Stimulated activated CD8-positive, alpha-beta memory T cell treated with anti-CD3 and anti-CD28 coated beads, Interleukin-15, amount 100 ng/mL, for 24 hours (primary cell): ENCODE measurements at places on chromosomes 4 and X.

- no peak for DNase-seq
These were observed 4.5 kb upstream of the CXCL9 start for GRCh38 chr4:76011700-76012387.

DNA sequence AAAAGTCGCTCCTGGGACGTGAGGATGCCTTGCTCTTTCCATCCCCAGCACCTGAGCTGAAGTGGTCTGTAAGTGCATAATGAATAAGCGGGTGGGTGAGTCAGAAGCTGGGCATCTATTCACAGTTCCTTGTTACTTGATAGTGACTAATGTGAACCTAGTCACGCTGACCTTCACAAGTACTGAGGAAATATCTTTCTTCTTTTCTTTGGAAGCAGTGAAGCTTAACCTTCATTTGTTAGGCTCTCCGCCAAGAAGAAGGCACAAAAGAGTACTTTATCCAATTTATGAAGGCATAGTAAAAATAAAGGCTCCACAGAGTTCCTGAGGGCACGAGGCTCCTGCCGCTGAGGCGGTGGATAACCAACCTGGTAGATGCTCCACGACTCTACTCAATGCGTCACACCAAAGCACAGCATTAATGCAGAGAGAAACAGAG is 475.7 kb upstream of the SLIT2 start:
- DNase-seq, result no peak

- DNase-seq, result no peak
These were observed 2.0 kb downstream of the GAK start for GRCh38 chr4:930028-930551.

GRCh38 chrX:66756717-66757116 is 117.8 kb upstream of the EDA2R start:
- DNase-seq, result no peak

DNA sequence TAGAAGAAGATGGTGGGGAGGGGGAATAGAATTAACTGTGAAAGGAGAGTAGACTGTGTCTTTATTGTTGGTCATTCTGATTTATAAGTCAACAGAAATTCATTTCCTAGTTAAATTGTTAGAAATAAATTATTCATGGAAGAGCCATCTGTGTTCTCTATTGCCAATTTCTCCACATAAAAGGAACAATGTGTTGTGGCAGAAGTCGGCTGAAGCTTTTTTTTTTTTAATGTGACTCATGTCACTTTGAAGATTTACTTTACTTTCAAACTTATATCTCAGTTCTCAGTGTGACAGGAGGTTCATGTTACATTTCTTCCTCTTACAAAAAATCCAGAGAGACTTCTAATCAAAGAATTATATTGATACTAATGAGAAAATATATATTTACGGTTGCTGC is 60.5 kb downstream of the CPE start:
- no peak for DNase-seq

DNA sequence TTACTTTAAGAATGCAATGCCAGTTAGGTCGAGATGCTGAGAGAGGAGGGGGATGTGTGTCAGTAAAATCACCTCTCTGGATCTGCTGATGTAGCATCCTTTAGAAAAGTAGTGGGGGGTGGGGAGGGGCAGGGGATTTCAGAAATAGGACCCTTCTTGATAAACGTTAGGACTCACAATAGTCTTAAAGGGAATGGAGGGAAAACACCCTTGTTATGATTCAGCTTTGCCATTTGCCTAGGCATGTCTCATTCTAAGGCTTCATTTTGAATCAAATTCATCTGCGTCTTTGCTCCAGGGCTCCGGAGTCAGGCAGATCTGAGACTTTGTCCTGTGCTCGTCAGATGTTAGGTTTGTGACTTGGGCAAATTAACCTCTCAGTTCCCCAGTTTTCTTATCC is 879 bp downstream of the SH2D1A start:
- DNase-seq, result no peak

DNA sequence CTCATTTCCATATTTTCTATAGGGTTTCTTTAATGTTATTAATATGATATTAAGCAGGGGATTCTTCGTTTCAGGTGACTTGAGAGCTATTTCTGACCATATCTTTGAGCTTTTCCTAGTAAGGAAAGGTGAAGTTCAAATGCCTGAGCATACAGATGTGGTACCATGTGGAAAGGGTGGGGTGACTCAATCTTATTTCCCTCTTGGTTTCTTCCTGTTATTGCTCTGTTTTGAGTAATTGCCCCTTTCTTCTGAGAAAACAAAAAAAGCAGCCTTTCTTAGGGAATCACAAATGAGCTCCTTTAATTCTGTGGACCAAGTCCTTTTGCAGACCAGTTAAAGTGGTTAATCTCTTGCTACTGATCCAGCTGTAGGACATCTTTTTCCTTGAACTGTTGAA is 41.0 kb upstream of the AGA start:
- no peak for DNase-seq

GRCh38 chr4:153008578-153009199 is 72.6 kb downstream of the FHDC1 start:
- no peak for DNase-seq

GRCh38 chrX:4547213-4547836 is 833.9 kb upstream of the PRKX start:
- no peak for DNase-seq

GRCh38 chr4:145618210-145618931 is 814 bp upstream of the MMAA start:
- no peak for DNase-seq

DNA sequence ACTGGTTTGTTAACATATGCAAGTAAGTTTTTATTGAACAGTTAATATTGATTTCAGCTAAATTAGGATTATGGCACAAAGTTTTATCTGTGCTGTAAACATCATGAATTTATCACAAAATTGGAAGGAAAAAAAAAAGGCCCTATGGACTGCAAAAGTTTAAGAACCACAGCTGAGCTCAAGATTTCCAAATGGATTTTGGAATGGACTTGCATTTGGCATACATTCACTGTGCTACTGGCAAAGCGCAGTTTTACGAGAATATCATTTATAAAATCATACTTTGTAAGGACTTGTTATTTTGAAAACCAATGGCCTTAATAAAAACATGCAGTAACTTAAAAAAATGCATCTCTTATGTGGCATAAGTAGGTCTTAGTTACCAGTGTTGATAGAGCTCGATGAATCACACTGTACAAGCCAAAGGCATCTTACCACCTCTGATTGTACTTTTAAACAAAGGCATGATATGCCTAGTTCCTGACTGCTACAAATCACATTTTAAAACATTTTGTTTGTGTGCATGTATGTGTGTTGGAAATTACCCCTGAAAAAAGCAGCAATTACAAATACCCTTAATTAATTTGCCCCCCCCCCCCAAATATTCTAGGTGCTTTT is 58.6 kb downstream of the TAB3 start:
- no peak for DNase-seq

DNA sequence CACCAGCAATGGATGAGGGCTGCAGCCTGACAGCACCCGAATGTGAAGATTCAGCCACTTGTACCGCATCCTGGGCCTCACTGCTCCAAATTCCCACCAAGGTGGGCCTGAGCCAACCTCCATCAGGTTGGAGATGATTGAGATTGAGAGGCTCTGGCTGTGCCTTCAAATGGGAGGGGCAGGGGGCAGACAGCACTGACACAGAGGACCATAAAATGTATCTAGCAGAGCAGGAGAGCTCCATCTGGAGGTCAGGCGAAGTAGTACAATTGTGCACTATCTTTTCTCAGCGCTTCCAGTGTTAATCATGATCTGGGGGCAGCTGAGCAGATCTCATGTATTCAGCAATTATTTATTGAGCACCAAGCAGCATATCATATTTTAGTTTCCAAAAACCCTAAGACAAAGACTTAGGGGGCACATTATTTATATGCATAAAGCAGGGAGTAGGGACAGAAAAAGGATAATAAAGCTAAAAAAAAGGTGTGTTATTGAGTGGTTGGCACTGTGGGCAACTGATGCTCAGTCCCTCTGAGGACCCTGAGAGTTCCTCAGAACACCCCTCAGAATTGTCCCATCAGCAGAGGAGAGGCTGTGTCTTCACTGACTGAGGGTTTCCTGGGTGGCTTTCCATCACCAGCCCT is 31.6 kb upstream of the C1QTNF7 start:
- DNase-seq, result no peak

DNA sequence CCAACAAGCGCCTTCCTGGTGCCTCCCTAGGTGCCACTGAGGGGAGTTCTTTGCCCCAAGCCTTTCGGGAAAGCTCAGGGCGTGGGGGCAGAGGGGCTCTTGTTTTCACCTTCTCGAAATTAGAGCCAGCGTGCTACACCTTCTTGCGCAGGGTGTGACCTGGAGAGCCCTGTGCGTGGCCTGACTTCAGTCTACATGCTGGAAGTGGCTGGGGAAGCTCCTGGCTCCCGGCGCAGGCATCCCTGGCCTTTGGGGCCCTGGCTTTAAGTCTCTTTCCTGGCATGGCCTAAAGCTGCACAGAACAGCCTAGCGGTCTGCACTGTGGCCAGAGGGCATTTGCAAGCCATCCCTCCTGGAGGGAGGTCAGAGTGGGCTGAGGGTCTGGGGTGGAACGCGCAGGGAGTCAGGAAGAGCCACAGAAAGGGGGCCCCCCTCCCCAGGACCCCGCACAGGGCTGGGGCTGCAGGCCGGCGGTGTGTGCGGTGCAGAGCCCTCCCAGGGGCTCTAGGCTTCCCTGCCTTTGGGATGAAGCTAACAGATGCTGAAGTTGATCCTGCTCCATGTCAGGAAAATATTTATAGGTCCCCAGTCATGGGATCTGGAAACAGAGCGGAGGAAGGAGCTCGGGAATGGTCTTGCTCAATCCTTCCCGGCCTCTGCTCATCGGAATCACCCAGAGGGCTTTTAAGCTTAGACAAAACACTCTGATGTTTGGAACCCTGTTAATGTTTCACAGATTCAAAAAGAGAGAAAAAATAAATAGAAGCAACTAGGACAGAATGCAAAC is 781 bp upstream of the SPON2 start:
- DNase-seq, result no peak

GRCh38 chrX:139967300-139967699 is 2.0 kb upstream of the CXorf66 start:
- DNase-seq, result no peak

- no peak for DNase-seq
These were observed 402.7 kb downstream of the C4orf33 start for GRCh38 chr4:129498626-129499025.

- DNase-seq, result no peak
These were observed 90.6 kb upstream of the CBR4 start for GRCh38 chr4:169100670-169101101.

DNA sequence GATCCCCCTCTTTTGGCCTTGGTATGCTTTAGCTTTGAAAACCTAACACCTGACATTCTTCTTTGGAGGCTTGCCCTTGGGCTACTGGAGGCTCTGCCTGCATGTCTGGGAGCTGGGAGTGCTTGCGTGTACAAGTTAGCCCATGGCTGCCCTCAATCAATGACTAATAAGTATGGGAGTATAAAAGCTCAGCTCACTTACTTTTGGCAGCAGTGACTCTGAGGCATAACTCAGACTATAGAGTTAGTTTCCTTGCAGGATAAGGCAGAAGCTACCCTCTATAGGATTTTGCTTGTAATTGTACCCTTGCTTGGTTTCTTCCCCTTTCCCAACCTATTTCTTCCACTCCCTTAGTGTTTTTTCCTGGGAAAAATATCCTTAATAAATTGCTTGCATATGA is 247.9 kb downstream of the PPP1R2C start:
- DNase-seq, result no peak

DNA sequence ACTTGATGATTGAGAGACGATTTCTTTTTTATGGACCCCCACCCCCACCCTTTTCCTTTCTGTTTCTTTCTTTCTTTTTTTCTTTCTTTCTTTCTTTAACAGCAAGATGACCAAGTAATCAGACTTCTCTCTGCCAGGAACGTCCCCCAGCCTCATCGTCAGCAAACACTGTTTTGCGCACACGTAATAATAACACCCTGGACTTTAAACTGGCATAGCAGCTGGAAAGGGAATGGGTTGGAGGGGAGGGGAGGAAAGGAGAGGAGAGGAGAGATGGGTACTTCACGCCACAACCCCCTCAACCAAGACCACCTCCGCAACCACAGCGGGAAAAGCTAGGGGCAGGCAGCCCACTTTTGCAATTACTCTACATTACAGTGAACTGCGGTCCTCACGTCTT is 1.1 kb downstream of the GABRA2 start:
- no peak for DNase-seq

- no peak for DNase-seq
These were observed 134.7 kb downstream of the SHROOM3 start for GRCh38 chr4:76569706-76570105.

- no peak for DNase-seq
These were observed 165.3 kb downstream of the GLRA2 start for GRCh38 chrX:14694611-14695010.

DNA sequence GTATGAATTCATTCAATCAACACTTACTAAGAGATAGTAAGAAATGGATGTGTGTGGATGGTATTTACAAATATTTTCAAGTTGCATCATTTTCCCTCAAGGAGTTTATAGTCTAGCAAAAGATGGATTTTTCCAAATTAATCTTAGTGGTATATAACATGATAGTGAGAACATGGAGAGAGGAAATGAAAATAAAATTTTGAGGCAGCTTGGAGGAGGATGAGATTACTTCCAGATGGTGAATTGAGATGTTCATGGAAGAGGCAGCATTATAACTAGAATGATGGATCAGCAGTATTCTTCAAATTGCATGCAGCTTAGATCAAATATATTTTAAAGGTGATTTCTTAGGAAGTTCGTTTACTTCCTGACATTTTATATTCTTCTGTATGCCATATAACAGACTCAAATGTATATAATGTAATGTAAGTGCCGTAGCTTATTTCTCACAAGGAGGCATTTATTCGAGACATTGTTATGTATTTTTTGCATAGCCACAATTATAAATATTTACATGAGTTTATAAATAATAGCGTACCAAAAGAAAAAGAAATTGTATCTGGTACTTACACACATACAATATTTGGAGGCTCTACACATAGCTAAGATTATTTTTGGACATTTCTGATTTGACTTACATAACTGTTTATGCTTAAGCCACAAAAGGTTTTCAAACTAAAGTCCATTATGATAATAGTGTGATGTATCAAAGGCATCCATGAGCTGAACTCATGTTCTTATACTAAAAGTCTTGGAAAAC is 439.4 kb downstream of the SPRY1 start:
- no peak for DNase-seq

DNA sequence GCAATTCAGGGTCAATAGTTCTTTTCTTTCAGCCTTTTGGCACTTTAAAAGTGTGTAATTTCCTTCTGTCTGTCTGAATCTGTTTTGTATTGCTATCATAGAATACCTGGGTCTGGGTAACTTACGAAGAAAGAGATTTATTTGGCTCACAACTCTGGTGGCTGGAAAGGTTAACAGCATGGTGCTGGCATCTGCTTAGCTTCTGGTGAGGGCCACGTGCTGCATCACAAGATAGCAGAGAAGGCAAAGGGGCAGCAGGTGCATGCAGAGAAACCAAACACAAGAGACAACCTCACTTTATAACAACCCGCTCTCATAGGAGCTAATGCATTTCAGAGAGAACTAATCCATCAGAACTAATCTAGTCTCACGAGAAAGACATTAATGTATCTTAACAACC is 18.8 kb downstream of the RGN start:
- DNase-seq, result no peak

- no peak for DNase-seq
These were observed 248.1 kb downstream of the C4orf33 start for GRCh38 chr4:129344058-129344457.
